ENCODE measurements at places on chromosomes 3 and 15. TPM values are rescaled to one million over a fixed set of nuclear protein-coding genes. Genes with fewer than 3 reads are reported as not detected.

Gene CP
- 44.8 TPM for total RNA-seq

Gene ALG3
- total RNA-seq = 46.4 TPM

GRCh38 chr3:113571360-113571759 lies 39.0 kb downstream of the SIDT1 start:
- H3K4me3 ChIP-seq = no peak overlapping the region
- no peak overlapping the region for H3K27ac ChIP-seq
- H3K27me3 ChIP-seq = peaks cover 22% of the 10 kb centered on the region
- H3K36me3 ChIP-seq = no peaks in the 10 kb centered on the region
- no peaks in the 10 kb centered on the region for H3K4me1 ChIP-seq
- no peak for ATAC-seq

- H3K27me3 ChIP-seq = no peaks in the 10 kb centered on the region
- no peaks in the 10 kb centered on the region for H3K36me3 ChIP-seq
- no peaks in the 10 kb centered on the region for H3K4me1 ChIP-seq
- H3K4me3 ChIP-seq = no peak overlapping the region
- H3K27ac ChIP-seq = peak overlapping the region; percentile 9
- ATAC-seq = no peak
Measured at GRCh38 chr3:55884491-55885285, 397.6 kb upstream of the WNT5A start.

DNA sequence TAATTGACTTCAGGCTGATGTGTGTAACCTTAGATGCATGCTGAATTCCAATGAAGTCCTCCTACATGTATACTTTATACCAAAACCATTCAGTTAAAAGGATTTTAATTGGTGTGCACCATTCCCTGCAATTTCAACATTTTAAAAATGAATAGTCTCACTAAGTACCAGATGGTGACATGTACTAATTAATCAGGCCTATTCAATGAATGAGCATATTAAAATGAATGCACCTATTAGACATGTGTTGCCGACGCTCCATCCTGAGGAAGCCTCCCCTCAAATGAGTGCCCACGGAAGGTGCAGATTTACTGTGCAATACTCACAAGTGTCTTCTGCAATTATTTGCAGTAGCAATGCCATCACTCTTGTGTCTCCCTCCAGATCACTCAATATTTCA lies 124.7 kb upstream of the TSPAN3 start:
- no peak overlapping the region for H3K27ac ChIP-seq
- H3K27me3 ChIP-seq = no peaks in the 10 kb centered on the region
- no peak overlapping the region for H3K4me3 ChIP-seq

Gene TRANK1
- 12.3 TPM for total RNA-seq

Gene CCDC33
- not detected for total RNA-seq

DNA sequence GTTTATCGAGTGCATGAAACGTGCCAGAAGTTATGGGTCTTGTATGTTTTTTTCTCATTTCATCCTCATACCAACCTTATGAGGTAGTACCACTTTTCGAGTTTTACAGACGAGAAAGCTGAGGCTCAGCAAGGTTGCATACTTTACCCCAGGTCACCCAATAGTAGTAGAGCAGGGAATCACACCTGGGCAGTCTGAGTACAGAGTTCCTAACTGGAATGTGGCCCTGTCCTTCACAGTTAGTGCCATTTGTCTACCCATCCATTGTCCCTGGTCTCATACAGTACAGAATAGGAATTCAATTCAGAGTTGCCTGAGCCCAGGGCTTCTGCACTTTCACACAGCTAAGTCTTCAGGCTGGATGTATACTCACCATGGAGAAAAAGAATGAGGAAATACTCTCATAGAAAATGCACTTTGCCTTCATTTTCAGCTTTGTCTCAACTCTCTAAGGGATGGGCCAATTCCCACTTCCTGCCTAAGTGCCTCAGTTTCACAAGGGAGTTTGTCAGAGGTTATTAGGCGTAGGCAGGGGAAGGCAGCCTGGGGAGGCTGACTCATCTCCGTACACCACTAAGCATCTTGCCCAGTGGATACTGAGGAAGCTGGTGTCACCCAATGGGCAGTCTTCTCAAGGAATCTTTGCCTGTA lies 93.2 kb downstream of the TMEM212 start:
- H3K36me3 ChIP-seq = no peaks in the 10 kb centered on the region
- H3K27ac ChIP-seq = no peak overlapping the region
- no peaks in the 10 kb centered on the region for H3K27me3 ChIP-seq
- peak; percentile 43 for ATAC-seq

Gene CHRFAM7A
- 0.27 TPM for total RNA-seq

DNA sequence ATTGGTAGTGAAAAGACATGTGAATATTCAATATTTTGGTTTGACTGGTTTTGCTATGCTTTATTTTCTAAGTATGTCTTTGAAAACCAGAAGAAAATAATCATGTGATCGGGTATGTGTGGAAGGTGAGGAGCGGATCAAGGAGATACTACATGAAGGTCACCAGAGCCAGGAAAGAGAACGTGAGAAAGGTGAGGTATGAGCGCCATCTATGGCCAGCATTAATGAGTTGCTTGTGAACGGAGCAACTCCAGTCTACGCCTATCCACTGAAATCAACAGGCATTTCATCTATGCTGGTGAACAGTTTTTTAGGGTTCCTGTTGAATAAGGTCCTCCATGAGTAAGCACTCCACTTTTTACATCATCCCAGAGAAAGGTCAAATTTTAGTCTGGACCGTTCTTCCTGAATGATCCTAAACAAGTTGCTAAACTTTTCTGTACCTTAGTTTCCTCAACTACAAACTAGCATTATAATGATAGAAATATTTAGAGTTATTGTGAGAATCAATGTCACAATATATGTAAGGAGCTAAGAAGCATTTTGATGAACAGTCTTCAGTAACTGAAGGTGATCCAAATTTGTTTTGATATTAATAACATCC lies 1435.2 kb upstream of the CADM2 start:
- no peak overlapping the region for H3K4me3 ChIP-seq
- H3K4me1 ChIP-seq = no peaks in the 10 kb centered on the region
- no peaks in the 10 kb centered on the region for H3K27me3 ChIP-seq
- H3K27ac ChIP-seq = no peak overlapping the region

Gene SPINK8
- total RNA-seq = not detected

Gene SSUH2
- not detected for total RNA-seq

GRCh38 chr3:52533623-52534280 lies at the start of gene NT5DC2:
Gene NT5DC2 (minus strand): TSS chr3:52533857. CDS start chr3:52533737, 120 bp downstream.
- peaks cover 89% of the 10 kb centered on the region for H3K4me1 ChIP-seq
- peak; percentile 68 for ATAC-seq
- peaks cover 3% of the 10 kb centered on the region for H3K36me3 ChIP-seq

Gene TAGLN3
- 2.7 TPM for total RNA-seq

DNA sequence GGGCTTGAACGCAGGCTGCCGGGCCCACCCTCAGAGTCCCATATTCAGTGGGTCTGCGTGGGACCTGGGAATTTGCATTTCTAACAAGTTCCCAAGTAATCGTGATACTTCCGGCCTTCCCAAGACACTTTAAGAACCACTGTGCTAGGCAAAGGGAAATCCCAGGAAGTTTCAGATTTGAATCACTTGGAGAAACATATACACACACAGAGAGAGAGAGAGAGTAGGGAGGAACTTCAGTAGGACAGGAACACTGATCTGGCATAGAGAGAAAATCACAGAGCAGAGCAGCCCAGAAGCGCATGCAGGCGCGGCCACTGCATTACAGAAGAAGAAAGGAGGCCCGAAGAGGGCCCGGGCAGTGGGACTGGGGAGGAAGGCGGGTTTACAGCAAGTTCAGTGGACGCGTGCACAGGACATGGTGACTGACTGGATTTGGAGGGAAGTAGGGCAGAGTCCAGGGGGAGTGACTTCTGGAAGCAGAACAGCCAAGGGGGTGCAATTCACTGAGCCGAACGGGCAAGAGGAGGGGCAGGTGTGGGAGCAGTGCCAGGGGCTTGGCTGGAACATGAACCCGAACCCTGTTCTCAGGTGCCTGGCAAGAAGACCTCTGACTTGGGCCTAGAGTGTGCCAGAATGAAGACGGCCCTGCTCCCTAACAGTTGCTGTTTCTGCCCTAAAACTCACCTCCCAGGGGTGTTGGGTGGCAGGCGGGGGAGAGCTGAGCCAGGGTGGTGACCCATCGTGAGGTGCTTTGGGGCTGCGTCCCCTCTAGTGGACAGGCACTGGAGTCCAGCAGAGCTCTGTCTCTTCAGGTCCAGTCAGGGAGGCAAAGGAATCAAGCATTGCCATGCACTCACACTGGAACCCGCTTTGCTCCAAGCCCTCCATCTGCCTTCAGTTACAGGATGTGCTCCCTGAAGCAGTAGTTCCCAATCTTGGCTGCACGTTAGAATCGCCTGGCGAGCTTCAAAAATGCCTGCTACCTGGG lies 101.3 kb upstream of the HES1 start:
- no peak for ATAC-seq
- no peaks in the 10 kb centered on the region for H3K36me3 ChIP-seq
- H3K4me1 ChIP-seq = no peaks in the 10 kb centered on the region
- no peaks in the 10 kb centered on the region for H3K27me3 ChIP-seq
- no peak overlapping the region for H3K4me3 ChIP-seq

DNA sequence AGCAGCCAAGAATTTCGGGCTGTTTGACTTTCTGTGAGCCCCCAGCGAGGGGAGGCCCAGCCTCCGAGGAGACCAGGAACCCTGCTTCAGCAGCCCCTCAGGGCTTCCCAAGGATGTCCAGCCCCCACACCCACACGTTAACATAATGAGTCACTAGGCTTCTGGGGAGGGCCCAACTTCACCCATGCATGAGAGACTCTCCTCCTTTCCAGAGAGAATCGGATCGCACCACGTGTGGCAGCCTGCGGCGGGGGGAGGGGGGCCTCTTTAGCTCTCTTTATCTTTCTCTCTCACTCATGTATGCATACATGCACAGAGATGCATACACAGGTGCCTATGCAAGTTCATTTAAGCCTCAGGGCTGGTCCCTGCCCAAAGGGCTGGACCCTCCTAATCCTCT lies 3.1 kb upstream of the AP2M1 start:
- H3K4me1 ChIP-seq = peaks cover 30% of the 10 kb centered on the region
- ATAC-seq = no peak
- H3K36me3 ChIP-seq = no peaks in the 10 kb centered on the region
- no peak overlapping the region for H3K4me3 ChIP-seq
- H3K27ac ChIP-seq = no peak overlapping the region
- no peaks in the 10 kb centered on the region for H3K27me3 ChIP-seq

GRCh38 chr15:85633859-85634258 lies 160.9 kb downstream of the KLHL25 start:
- no peaks in the 10 kb centered on the region for H3K4me1 ChIP-seq
- no peaks in the 10 kb centered on the region for H3K36me3 ChIP-seq
- no peak overlapping the region for H3K27ac ChIP-seq
- no peak for ATAC-seq

Gene TMEM44
- total RNA-seq = 7.2 TPM

DNA sequence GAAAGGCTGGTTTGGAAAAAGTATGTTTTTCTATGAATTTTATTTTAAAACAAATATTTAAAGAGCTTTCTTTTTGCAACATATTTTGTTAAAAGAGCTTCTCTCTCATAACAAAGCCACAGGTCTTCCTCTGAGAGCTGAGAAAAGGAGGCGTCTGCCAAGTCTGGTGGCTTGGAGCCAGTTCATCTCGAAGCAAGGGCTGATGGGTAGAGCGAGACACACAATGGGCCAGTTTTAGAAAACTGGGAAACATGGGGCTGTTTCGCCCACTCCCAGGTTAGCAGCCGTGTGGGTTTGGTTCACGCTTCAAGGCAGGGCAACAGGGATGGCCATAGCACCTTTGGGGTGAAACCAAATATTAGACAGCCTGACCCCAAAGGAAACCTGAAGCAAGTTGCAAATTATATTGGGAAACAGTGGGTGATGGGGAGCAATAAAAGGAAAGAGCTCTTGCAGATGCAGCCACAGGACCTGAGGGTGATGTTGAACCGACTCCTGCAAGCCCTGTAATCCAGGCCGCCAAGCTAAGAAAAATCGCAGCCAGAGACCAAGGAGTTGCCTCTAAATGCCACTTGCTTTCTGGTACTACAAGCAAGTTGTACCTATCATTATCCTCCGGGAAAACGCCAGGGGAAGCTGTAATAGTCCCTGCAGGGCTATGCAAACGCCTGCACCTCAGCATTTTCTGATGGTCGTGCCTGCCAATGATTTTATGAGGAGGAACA lies 88.4 kb upstream of the GALNT15 start:
- no peak overlapping the region for H3K4me3 ChIP-seq
- no peak overlapping the region for H3K27ac ChIP-seq
- H3K4me1 ChIP-seq = no peaks in the 10 kb centered on the region
- H3K36me3 ChIP-seq = no peaks in the 10 kb centered on the region
- H3K27me3 ChIP-seq = no peaks in the 10 kb centered on the region
- peak; percentile 31 for ATAC-seq

- H3K27ac ChIP-seq = no peak overlapping the region
- H3K36me3 ChIP-seq = no peaks in the 10 kb centered on the region
- H3K4me3 ChIP-seq = no peak overlapping the region
- ATAC-seq = no peak
Measured at GRCh38 chr3:152718810-152719209, 116.1 kb upstream of the P2RY1 start.

DNA sequence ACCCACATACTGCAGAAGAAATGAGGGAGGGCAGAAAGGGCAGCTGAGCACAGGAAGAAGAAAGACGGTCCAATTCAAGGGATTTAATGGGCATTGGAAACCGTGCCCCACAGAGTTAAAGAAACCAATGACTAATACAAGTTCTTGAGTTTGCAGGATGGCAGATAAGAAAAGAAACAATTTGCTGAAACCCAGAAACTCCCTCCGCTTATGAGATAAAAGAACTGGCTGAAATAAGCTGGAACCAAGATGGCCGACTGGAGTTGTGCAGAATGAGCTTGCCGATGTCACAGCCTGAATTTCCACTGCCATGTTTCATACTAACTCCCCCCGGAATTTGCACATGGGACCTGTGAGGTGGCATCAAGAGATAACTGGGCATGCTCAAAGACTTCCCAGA lies 47.1 kb downstream of the SCAP start:
- H3K27ac ChIP-seq = no peak overlapping the region
- no peak overlapping the region for H3K4me3 ChIP-seq
- no peaks in the 10 kb centered on the region for H3K4me1 ChIP-seq
- no peaks in the 10 kb centered on the region for H3K27me3 ChIP-seq
- ATAC-seq = no peak
- peaks cover 87% of the 10 kb centered on the region for H3K36me3 ChIP-seq

Gene AP3B2
- total RNA-seq = 1.6 TPM

Gene SLC51B
- not detected for total RNA-seq

DNA sequence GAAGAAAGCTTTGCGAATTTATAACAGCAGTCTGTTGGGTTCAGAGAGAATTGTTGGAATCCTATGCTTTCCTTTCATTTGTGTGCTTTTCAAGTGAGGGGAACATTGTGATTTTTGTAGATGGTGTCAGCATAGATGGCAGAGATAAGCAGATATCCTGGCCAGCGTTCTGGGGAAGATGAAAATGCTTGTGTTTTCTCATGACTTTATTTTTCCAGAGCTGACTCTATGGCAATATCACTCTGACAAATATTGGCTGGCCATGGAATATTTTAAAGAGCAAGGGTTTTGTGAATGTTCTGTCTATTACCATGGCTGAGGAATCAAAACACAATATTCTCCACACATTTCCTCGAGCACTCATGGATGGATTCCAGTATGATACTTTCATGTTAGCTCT lies 108.8 kb downstream of the MITF start:
- no peak for ATAC-seq
- H3K4me1 ChIP-seq = peaks cover 52% of the 10 kb centered on the region
- no peak overlapping the region for H3K4me3 ChIP-seq

Gene SNX22
- total RNA-seq = 0.19 TPM
